ENCODE measurements at places on chromosomes 16 and 17.

- no peak for DNase-seq
Measured at GRCh38 chr17:14211801-14212200, 24.9 kb downstream of the CDRT15 start.

DNA sequence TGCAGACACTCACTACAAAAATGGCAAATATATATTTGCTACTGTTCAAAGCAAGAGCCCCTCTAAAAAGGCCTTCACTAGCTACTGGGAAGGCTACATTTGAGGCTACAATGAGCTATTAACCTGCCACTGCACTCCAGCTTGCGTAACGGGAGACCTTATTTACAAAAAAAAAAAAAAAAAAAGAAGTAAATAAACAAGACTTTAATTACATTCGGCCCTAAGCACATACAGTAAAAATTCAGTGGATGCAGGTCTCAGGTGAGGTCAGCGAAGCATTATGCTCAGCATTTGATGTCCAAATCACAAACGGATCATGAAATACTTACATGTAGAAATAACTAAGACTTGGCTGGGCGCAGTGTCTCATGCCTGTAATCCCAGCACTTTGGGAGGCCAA is 26.7 kb upstream of the LCMT1 start:
- no peak for DNase-seq

DNA sequence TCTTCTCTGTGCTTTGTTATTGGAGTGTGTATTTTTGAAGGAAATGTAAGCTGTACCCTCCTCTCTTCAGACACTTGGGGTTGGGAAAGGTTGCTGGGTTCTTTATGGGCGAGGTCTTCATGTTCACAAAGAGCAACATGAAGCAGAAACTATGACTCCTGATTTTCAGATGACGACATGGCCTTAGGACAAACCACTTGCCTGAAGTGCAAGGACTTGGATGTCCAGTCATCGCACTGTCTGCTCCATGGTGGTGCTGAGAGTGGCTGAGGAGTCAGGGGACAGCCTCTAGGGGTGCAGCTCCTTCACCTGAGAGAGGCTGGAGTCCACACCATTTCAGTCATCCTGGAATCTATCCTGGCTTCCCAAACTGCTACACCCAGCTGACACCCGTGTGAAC is 183.9 kb upstream of the CDH5 start:
- no peak for DNase-seq

GRCh38 chr17:17824783-17825614 is 11.8 kb downstream of the SREBF1 start:
- DNase-seq, result no peak

- peak; percentile 49 for DNase-seq
Measured at GRCh38 chr17:38598536-38598935, 7.2 kb downstream of the SRCIN1 start.

GRCh38 chr17:75090871-75091854 is 3.4 kb downstream of the SLC16A5 start:
- no peak for DNase-seq
